CD8-positive, alpha-beta memory T cell (primary cell): ENCODE measurements at places on chromosomes 12 and 14.
A peak's percentile ranks its signal among the peaks of the same experiment; 100 is the strongest.

- H3K4me3 ChIP-seq: no peak overlapping the region
- H3K27ac ChIP-seq: no peak overlapping the region
- H3K27me3 ChIP-seq: no peaks in the 10 kb centered on the region
- no peak for DNase-seq
- no peaks in the 10 kb centered on the region for H3K36me3 ChIP-seq
- no peaks in the 10 kb centered on the region for H3K4me1 ChIP-seq
Observed at GRCh38 chr12:104399740-104400612, 56.8 kb upstream of the CHST11 start.

GRCh38 chr12:67656251-67656650 is 7.7 kb downstream of the DYRK2 start:
- peaks cover 22% of the 10 kb centered on the region for H3K36me3 ChIP-seq
- DNase-seq: no peak
- no peaks in the 10 kb centered on the region for H3K27me3 ChIP-seq
- H3K27ac ChIP-seq: no peak overlapping the region

DNA sequence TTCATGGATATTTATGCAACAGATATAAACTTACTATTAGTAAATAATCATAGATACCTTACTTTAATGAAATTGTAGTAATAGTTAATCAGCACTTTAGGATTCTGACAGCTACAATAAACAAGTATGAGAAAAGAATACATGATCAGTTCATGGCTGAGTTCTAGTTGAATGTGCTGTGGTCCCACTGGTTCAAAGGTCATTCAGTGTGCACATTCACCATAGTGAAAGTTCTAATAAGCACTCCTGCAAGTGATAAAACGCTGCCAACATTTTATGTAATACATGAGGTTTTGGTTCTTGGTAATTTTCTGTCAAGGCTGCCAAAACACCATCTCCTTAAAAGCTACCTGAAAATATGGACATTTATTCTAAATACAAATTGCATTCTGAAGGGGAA is 92.6 kb downstream of the NUMB start:
- H3K27me3 ChIP-seq: no peaks in the 10 kb centered on the region
- H3K4me1 ChIP-seq: no peaks in the 10 kb centered on the region
- DNase-seq: no peak
- no peak overlapping the region for H3K4me3 ChIP-seq

GRCh38 chr14:46051796-46052195 is 599.8 kb downstream of the RPL10L start:
- H3K27me3 ChIP-seq: no peaks in the 10 kb centered on the region
- DNase-seq: no peak
- H3K4me3 ChIP-seq: no peak overlapping the region
- no peaks in the 10 kb centered on the region for H3K4me1 ChIP-seq
- no peak overlapping the region for H3K27ac ChIP-seq

- H3K4me3 ChIP-seq: no peak overlapping the region
- no peak for DNase-seq
Observed at GRCh38 chr12:90690120-90690519, 264.9 kb downstream of the CCER1 start.

- no peak for DNase-seq
- H3K27me3 ChIP-seq: no peaks in the 10 kb centered on the region
- H3K36me3 ChIP-seq: no peaks in the 10 kb centered on the region
- H3K27ac ChIP-seq: no peak overlapping the region
- no peak overlapping the region for H3K4me3 ChIP-seq
Observed at GRCh38 chr14:54493293-54493692, 4.5 kb upstream of the GMFB start.

GRCh38 chr12:124778411-124778810 is 85.3 kb downstream of the SCARB1 start:
- no peak overlapping the region for H3K27ac ChIP-seq
- no peak overlapping the region for H3K4me3 ChIP-seq
- H3K27me3 ChIP-seq: no peaks in the 10 kb centered on the region
- DNase-seq: no peak
- H3K36me3 ChIP-seq: no peaks in the 10 kb centered on the region

DNA sequence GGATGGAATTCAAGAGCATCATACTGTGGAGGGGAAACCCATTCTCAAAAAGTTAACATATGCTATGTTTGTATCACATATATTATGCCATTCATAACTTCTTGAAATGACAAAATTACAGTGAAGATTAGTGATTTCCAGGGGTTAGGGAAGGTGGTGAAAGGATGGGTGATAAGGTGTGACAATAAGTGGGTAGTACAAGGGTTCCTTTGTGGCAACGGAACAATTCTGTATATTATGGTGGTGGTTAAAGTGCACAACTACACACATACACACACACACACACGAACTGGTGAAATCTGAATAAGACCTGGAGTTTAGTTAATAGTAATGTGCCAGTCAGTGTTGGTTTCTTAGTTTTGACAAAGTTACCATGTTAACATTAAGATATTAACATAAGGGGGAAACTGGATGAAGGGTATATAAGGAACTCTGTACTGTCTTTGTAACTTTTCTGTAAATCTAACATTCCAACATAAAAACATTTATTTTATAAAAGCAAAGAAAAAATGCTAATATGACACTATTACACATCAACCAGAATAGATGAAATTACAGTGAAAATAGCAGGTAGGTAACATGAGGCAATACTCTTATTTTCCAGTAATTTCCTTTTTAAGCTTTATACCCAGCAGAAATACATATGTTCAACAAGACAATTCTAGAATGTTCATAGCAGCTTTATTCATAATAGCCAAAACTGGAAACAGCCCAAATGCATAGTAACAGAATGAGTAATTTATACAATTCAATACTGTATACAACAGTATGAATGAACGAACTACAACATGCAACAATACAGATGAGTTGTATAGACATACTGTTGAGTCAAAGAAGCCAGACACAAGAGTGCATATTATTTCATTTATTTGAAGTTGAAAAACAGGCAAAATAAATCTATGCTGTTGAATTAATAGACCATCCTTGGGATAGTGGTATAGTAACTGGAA is 44.0 kb upstream of the OR5AU1 start:
- no peaks in the 10 kb centered on the region for H3K27me3 ChIP-seq
- no peak overlapping the region for H3K27ac ChIP-seq
- DNase-seq: no peak
- no peaks in the 10 kb centered on the region for H3K36me3 ChIP-seq

- H3K27ac ChIP-seq: no peak overlapping the region
- H3K4me3 ChIP-seq: peak overlapping the region; percentile 16
- H3K27me3 ChIP-seq: no peaks in the 10 kb centered on the region
- no peak for DNase-seq
- H3K4me1 ChIP-seq: peaks cover 88% of the 10 kb centered on the region
Observed at GRCh38 chr12:9662488-9662887, 7.0 kb upstream of the CLEC2D start.

- no peaks in the 10 kb centered on the region for H3K27me3 ChIP-seq
- H3K27ac ChIP-seq: no peak overlapping the region
- H3K36me3 ChIP-seq: no peaks in the 10 kb centered on the region
- no peak for DNase-seq
Observed at GRCh38 chr12:110555577-110556406, 27.3 kb downstream of the PPTC7 start.

DNA sequence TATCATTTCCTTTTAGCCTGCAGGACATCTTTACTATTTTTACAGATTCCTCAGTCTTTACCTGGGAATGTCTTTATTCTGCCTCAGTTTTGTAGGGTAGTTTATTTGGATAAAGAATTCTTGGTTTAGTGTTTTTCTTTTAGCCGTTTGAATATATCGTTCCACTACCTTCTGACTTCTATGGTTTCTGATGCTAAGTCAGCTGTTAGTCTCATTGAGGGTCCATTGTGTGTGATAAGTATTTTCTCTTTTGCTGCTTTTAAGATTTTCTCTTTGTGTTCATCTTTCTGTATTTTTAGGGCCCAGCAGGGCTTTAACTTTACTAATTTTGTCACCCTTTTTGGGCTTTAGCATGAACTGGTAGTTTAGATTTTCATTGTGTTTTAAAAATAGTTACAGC is 113.5 kb downstream of the MNAT1 start:
- no peak overlapping the region for H3K27ac ChIP-seq
- no peaks in the 10 kb centered on the region for H3K27me3 ChIP-seq
- no peak overlapping the region for H3K4me3 ChIP-seq
- no peaks in the 10 kb centered on the region for H3K4me1 ChIP-seq

GRCh38 chr14:101499080-101499479 is 62.2 kb upstream of the DIO3 start:
- no peaks in the 10 kb centered on the region for H3K27me3 ChIP-seq
- no peaks in the 10 kb centered on the region for H3K4me1 ChIP-seq
- DNase-seq: no peak
- H3K27ac ChIP-seq: no peak overlapping the region
- H3K36me3 ChIP-seq: no peaks in the 10 kb centered on the region

DNA sequence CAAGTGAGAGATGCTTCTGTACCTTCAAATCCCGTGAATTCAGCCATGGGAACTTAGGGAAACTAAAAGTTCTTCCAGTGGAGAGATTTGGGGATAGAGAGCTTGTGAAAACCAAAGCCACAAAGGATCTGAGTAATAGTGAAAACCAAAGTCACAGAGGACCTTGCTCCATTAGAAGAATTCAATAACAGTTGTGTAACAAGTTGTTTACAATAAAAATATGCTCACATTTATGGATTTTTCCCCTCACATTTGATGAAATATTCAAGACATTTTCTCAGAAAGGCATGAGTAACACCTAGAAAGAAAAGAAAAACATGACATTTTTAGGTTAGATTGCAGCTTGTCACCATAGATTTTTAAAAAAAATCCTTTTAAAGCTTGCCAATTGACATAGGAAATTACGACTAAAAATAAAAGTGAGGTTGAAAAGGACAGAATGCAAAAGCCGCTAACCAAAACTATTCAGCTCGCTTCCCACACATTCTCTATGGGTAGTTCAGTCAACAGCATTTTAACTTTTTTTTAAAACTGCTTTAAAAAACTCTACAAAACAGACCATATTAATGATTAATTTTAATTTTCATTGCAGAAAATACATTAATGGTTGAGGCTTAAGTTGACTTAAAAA is 113.2 kb downstream of the CAND1 start:
- H3K4me3 ChIP-seq: no peak overlapping the region
- H3K27ac ChIP-seq: no peak overlapping the region
- H3K36me3 ChIP-seq: no peaks in the 10 kb centered on the region
- no peaks in the 10 kb centered on the region for H3K27me3 ChIP-seq

DNA sequence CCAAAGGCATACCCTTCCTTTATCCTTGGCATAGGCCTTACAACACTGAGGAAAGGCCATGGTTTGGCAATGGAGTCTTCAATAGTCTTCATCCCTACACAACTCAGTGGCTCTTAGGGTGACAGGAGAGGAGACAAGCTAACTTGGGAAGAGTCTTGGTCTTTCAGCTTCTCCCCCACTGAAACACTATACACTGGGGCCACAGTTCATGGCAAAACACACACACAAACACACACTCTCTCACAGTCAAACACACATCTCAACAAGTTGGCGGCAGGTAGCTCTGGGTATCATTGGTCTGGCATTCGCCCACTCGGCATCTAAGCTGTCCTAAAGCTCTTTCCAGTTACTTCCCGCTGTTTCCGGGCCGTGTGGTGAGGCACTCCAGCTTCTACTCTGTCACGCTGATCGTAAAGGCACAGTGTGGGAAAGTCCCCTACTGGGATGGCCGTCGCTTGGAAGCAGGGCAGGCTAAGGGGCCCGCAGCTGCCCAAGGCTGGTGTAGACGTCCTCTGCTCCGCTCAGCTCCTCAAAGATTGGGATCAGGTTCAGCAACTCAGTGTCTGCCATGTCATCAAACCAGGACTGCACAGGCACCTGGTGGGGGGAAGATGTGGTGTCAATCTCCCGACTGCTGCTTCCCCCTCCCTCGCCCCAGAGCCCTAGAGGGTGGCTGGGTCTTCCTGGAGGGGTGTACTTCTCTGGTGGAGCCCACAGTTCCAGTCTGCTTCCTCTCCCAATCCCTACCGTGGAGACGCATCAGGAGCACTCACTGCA is 4.8 kb upstream of the AVIL start:
- H3K36me3 ChIP-seq: peaks cover 66% of the 10 kb centered on the region
- no peaks in the 10 kb centered on the region for H3K27me3 ChIP-seq

- no peak for DNase-seq
- no peak overlapping the region for H3K4me3 ChIP-seq
- no peaks in the 10 kb centered on the region for H3K27me3 ChIP-seq
Observed at GRCh38 chr12:20044351-20044750, 324.0 kb upstream of the PDE3A start.

- no peak for DNase-seq
- H3K36me3 ChIP-seq: no peaks in the 10 kb centered on the region
- no peak overlapping the region for H3K4me3 ChIP-seq
- no peak overlapping the region for H3K27ac ChIP-seq
- peaks cover 14% of the 10 kb centered on the region for H3K4me1 ChIP-seq
- peaks cover 13% of the 10 kb centered on the region for H3K27me3 ChIP-seq
Observed at GRCh38 chr12:21941506-21942376, 515 bp upstream of the ABCC9 start.

DNA sequence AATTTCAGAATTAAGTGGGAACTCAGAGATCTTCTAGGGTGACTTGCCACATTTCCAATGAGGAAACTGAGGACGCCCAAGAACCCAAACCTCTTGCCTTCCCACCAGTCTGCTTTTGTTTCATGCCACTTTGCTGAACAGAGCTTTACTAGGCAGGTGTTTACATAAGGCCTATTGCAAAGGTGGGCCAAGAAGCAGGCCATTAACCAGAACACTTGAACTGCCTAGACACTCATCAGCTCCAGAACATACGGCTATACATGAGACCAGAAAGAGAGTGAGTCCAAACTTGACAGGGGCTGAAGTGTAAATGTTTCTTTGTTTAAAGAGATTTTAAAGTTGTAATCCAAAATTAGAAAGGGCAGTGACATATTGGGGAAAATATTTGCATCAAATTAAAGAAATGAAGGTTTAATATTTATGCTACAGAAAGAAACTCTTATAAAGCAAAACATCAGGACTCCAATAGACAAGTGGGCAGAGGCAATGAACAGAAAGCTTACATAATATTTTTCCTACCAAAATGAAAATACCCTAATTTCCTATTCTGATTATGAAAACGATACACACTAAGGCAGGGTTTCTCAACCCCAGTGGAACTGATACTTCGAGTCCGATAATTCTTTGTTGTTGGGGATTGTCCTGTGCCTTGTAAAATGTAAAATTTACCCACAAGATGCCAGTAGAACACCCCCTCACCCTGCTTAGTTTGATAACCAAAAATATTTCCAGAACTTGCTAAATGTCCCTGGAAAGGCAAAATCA is 11.7 kb downstream of the BATF start:
- peaks cover 10% of the 10 kb centered on the region for H3K36me3 ChIP-seq
- no peak overlapping the region for H3K27ac ChIP-seq
- no peaks in the 10 kb centered on the region for H3K27me3 ChIP-seq
- DNase-seq: no peak
- peaks cover 8% of the 10 kb centered on the region for H3K4me1 ChIP-seq

- H3K4me1 ChIP-seq: peaks cover 24% of the 10 kb centered on the region
- no peak overlapping the region for H3K4me3 ChIP-seq
- peak; percentile 23 for DNase-seq
- peak overlapping the region; percentile 75 for H3K27ac ChIP-seq
- no peaks in the 10 kb centered on the region for H3K27me3 ChIP-seq
Observed at GRCh38 chr12:119989361-119989730, 310 bp downstream of the BICDL1 start.

GRCh38 chr14:103142721-103143302 is 19.6 kb downstream of the TNFAIP2 start:
- no peak overlapping the region for H3K4me3 ChIP-seq
- no peak overlapping the region for H3K27ac ChIP-seq
- peaks cover 3% of the 10 kb centered on the region for H3K27me3 ChIP-seq
- DNase-seq: no peak
- no peaks in the 10 kb centered on the region for H3K36me3 ChIP-seq
